Dorsolateral prefrontal cortex (tissue), 122 donors: ENCODE measurements at places on chromosomes 6 and 20.

DNA sequence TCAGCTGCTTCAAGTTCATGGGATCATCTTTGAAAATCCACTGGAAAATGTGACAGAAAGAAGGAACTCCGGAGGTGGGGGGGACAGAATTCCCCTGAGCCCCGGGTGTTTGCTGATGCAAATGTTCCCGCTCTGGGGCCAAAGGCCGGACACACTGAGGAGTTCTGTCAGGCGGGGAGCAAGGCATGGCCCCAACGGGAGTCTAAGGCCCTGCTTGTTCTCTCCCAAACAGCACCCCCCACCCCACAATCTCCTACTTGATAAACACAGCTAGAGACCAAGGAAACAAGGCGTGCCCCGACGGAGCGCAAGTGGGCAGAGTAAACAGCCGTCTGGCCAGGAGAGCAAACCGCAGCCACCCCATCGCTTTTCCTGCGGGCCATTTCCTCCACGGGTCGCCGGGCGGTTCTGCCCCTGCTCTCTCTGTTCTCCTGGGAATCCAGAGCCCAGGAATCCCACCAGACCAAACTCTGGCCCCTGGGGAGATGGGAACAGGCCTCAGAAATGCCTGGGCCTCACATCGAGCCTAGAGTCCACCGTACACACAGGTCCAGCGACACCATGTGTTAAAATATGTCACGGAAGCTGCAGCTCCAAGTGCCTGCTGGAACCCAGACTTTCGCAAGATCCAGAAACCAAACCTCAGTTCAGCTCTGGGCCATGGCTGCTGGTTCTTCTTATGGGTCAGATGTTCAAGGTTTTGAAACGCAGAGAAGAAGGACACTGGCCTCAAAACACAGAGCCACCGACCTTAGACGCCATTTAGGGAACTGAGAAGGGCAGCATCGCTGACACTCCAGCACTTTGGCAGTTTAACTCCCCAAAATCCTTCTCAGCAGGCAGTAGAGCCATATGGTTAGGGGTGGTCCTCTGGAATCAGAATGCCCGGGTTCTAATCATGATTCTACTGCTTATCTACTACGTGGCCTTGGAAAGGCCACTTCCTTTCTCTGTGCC, 104.2 kb downstream of the PREX1 start:
- no peak for DNase-seq

DNA sequence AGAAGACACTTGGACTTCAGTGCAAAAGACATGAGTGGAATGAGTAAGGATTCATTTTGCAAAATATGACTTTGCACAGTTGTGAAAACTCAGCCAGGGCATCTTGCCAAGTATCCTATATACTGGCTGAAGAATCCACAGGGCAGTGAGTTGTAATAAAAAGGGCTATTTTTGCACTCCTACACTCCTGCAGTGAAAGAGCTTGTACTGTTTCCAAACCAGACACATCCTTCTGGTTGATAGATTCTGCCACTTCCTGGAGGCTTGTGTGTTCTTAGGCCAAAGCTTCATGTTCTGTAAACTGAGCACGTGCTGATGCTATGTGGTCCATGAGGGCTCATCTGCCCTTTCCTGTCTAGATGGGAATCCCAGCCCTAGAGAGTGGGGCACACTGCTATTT, 34.9 kb downstream of the GMPR start:
- no peak for DNase-seq

DNA sequence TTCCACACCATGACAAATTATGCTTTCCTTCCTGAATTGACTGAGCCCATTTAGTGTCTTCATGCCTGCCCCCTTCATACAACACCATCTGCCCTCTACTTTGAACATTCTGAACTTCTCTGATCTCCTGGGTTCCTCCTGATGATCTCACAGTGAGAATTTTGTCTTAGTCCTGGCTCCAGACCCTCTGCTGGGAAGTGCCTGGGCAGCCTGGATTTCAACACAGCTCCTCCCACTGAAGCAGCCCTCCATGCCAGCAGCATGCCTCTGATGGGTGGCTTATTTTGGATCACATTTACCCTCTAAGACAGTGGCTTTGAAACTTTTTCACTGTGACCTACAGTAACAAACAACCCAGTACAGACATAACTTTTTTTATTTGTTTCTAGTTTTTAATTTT, 41.5 kb downstream of the DSE start:
- DNase-seq: no peak

GRCh38 chr6:168123165-168123911, 44.3 kb upstream of the FRMD1 start:
- DNase-seq: no peak

- no peak for DNase-seq
These were observed 32.3 kb upstream of the LGSN start for GRCh38 chr6:63352069-63352543.

DNA sequence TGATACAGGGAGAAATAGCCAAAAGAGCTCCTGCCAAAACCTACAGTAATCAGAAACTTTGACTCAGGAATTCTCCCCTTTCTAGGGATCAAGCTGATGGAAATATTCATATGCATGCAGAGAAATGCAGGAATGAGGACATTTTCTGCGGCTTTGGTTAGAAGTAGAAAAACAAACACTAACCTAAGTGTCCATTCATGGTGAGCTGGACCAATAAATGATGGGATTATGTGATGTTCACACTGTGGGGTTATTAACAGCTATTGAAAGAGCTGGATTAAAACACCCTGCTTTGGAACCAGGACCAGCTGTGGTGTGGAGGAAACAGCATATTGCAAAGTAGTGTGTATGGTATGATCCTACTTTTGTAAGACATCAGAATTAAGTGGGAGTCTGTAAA, 143.1 kb downstream of the SYCP2 start:
- DNase-seq: no peak

- no peak for DNase-seq
These were observed 47.6 kb downstream of the PRPH2 start for GRCh38 chr6:42674780-42675179.

GRCh38 chr6:143163621-143164020, 102.9 kb downstream of the AIG1 start:
- DNase-seq: no peak

- DNase-seq: no peak
These were observed 71.4 kb downstream of the CEP57L1 start for GRCh38 chr6:109166673-109167072.

DNA sequence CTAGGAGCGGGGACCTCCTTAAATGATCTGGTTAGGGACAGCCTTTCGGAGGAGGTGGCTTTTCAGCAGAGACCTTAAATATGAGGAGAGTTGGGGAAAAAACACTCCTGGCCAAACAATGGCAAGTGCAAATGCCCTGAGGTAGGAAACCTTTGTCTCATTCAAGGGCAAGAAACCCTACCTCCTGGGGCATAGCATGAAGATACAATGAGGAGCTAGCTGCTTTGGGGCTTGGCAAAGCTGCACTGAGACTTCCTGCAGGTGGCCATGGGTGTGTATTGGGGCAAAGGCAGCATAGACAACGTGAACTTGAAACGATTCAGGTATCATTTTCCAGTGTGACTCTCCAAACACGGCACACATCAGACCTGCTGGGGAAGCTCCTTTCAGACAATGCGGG, 30.7 kb downstream of the PMEPA1 start:
- DNase-seq: no peak

- DNase-seq: no peak
These were observed 58.0 kb upstream of the SLC4A11 start for GRCh38 chr20:3297079-3297378.

- no peak for DNase-seq
These were observed 391.1 kb upstream of the HSF2 start for GRCh38 chr6:122008101-122008999.

- no peak for DNase-seq
These were observed 32.9 kb upstream of the ID1 start for GRCh38 chr20:31572042-31572700.

GRCh38 chr6:7833751-7834070, 76.9 kb downstream of the TXNDC5 start:
- DNase-seq: no peak

DNA sequence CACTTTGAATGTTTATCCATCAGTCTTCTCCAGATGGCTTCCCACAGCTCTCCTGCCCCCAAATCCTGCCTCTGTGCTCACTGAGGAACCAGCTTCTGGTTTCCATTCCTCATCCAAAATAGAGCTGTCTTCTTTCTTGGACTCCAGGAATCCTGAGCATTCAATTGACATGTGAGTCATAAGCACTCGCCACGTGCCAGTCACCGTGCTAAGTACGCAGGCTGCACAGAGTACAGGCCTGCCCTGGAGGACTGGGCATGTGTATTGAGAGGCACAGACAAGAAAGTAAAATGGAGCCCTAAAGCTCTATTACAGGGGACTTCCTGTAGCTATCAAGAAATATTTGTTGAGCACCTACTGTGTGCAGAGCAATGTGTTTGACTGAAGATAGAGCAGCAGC, 39.7 kb upstream of the LRFN2 start:
- DNase-seq: no peak

GRCh38 chr6:111952821-111953540, 79.7 kb upstream of the FYN start:
- DNase-seq: no peak

DNA sequence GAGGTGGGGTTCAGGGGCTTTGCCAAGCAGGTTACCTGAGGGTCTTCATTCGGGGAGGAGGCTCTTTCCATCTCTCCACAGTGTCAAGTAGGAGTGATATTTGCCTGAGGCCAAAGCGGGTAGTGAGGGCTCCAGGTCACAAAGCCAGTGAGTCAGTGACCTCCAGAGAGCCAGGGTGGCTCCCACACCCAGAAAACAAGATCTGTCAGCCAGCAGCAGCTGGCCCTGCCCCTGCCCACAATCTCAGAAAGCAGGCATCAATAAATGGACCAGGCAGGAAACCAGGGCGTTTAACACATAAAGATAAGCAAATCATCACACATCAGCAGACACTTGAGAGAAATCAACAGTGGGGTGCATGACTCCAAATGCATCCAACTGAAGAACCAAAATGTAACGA, 250.8 kb downstream of the CDH26 start:
- no peak for DNase-seq

- no peak for DNase-seq
These were observed 1.6 kb downstream of the SRPK1 start for GRCh38 chr6:35919085-35919826.

- DNase-seq: no peak
These were observed 10.7 kb upstream of the ADRM1 start for GRCh38 chr20:62292108-62292507.

GRCh38 chr20:49635166-49635565, 67.2 kb upstream of the PTGIS start:
- DNase-seq: no peak

- DNase-seq: no peak
These were observed 87.1 kb upstream of the SALL4 start for GRCh38 chr20:51889466-51889865.

DNA sequence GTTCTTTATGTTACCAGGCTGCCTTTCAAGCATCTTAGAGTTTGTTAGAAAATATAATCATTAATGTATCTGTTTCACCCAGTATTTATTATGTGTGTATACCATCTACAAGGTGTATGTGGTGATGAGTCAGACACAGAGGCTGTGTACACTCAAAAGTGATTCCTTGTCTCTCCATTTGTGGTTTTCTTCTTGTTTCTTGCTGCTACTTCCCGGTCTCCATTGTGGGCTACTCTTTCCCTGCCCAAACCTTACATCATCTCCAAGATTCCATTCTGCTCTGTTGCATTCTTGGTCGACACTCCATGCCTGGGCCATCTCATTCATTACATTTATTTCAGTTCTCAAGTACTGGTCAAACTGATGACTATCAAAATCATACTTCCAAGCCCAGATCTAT, 182.2 kb upstream of the STXBP5 start:
- DNase-seq: no peak

DNA sequence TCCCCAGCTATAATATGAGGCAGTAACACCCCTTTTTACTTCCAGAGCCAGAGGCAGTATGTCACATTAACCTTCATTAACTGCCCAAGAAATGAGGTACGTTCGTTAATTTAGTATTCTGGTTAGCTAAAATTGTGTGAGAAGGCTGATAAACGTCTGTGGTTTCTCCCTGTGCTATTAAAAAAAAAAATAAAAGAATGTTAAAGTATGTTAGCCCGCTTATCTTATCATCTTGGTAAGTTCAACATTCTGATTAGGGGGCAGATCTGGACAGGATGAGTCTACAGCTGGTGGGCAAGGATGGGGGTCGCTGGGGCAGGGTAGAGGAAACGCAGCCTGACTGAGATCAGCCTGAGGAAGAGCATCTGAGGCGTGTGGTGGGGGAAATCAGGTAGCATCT, 154.0 kb downstream of the PRL start:
- DNase-seq: no peak

GRCh38 chr6:31308050-31308844, 36.4 kb upstream of the HLA-C start:
- DNase-seq: no peak

GRCh38 chr6:125114248-125114858, 39.2 kb upstream of the TPD52L1 start:
- no peak for DNase-seq

GRCh38 chr6:4564801-4565271, 211.4 kb upstream of the CDYL start:
- no peak for DNase-seq

GRCh38 chr6:41002168-41002567, 36.9 kb downstream of the UNC5CL start:
- DNase-seq: no peak

GRCh38 chr20:13353261-13353945, 132.3 kb downstream of the ISM1 start:
- no peak for DNase-seq

- no peak for DNase-seq
These were observed 40.5 kb upstream of the ZBTB24 start for GRCh38 chr6:109523478-109523877.

DNA sequence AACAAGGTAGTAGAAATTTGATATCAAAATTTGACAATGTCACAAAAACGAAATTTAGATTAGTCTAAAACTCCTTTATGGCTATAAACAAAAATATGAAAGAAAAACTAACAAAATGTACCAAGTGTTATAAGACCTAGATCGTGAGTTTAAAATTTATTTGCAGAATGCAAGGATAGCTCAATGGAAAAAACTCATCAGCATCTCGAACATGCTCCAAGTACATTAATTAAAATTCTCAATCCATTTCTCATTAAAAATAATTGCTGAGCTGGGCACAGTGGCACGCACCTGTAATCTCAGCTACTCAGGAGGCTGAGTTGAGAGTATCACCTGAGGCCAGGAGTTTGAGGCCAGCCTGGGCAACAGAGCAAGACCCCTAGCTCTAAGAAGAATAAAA, 70.8 kb downstream of the MAP3K5 start:
- DNase-seq: no peak

GRCh38 chr6:26539071-26539615, 977 bp downstream of the HMGN4 start:
- DNase-seq: no peak

DNA sequence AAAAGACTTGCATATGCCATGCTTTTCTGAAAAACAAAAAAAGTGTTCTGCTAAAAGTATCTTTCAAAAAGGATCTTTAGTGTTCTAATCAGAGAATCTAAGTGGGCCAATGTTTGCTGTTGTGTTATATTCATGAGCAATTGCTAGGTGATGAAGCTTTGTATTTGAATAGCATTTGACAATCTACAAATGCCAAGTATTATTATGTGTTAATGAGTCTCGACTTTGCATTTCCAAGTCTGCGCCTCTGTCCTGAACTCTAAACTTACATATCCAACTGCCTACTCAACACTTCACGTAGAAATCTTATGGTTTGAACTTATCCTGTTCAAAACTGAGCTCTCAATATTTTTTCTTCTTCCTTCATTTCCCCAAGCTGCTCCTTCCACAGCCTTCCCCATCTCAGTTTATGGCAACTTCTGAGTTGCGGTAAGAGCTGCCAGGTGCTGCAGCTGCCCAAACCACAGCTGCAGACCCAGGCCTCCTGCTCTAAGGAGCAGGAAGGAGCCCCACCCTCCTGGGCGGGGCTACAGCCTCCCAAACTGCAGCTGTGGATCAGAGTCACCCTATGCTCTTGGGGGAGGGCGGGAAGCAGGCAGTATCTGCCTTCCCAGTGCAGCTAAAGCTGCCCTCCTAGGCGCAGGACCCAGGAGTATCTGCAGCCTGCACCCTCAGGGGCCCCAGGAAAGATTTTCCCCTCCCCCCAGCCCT, 16.7 kb upstream of the MAK start:
- no peak for DNase-seq
